ENCODE measurements at places on chromosomes 2 and 18.

GRCh38 chr2:199744724-199745123 lies 106.3 kb downstream of the FTCDNL1 start:
- no peak for DNase-seq

DNA sequence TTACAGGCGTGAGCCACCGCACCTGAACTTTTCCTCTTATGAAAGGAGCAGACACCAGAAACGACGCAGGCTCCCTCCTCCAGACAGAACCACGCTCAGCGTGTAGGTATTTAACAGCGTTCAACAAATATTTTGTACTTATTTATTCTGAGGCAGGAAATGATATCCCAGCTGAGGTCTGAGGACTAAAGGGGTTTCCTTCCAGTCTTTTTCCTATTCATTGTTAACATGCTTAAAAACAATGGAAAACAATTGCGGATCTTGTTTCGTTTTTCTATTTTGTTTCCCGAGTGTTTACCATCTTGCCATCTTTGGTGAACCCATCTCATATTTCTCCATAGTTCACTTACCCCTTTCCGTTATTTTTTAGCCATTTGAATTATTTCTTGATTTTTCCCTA lies 43.7 kb upstream of the FOSL2 start:
- DNase-seq, result no peak

- DNase-seq, result no peak
Observed at GRCh38 chr2:161976295-161976694, 97.7 kb downstream of the DPP4 start.

- DNase-seq, result peak; percentile 38
Observed at GRCh38 chr2:162184821-162185450, 32.9 kb upstream of the GCG start.

- peak; percentile 72 for DNase-seq
Observed at GRCh38 chr18:77133835-77134496, 1.4 kb upstream of the MBP start.

- DNase-seq, result no peak
Observed at GRCh38 chr2:116537811-116538210, 1276.7 kb upstream of the DDX18 start.

DNA sequence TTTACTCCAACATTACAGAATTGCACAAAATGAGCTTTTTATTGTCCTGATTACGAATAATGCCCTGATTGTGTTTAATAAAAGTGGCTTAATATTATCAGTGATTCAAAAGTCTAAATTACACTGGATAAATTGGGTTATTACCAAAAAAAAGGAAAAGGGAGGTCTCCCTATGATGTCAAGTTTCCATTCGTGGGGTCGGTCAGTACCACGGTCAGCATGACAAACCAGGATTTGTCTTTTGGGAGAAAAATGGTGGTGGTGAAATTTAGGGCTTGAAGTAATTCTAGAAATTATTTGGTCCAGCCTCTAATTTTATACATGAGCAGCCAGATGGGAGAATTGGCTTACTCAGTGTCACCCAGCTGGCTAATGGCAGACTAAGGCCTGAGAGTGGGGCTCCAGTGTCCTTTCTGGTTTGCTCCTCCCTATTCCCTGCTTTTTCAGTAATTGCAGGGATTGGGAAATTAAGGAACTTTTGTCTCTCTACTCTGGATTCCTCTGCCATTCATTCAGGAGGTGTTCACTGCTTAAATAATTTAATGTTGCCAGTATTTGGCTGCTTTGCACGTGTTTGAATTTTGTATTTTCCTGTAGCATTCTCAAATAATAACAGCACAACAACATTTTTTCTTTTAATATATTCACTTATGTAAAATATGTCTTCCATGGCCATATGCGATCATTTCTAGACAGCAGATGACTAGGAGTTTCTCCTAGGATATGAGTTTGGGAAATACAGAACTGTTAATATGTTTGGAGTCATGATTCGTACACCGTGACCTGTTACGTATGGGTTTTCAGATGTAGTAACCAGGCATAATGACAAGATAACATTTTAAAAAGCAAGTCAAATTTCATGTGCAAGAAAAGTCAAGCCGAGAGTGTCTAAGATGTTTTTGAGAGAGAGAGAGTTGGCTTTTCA lies 128.9 kb upstream of the NOSTRIN start:
- DNase-seq, result no peak

GRCh38 chr2:44768438-44769236 lies 172.9 kb upstream of the SIX3 start:
- no peak for DNase-seq

DNA sequence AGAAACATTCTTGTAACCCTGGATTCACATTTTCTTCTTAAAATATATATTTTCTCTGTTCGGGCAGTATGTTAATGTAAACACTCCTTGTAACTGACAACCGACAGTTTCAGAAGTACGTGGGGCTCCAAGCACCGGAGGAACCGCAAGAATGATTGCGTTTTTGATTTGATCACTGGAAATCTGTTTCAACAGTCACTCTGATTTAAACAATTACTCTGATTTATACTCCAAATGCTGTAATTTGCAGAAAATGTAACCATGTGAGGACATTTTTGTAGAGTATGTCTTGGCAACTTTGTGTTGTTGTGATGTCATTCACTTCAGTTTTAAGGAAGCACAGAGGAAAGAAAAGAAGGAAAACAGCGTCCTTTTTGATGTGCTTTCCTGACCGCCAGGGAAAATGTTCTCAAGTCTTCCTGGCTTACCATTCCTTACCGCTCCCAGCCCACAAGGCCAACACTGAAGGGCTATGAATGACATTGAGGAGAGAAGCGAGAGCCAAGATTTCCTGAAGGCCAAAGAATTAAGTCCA lies 77.7 kb downstream of the APOB start:
- no peak for DNase-seq

- no peak for DNase-seq
Observed at GRCh38 chr2:20641123-20641985, 9.5 kb downstream of the HS1BP3 start.

- peak; percentile 26 for DNase-seq
Observed at GRCh38 chr2:206442833-206443734, at the start of gene ADAM23. Gene ADAM23 (plus strand): TSS chr2:206443532. CDS start chr2:206443867, 335 bp downstream.

DNA sequence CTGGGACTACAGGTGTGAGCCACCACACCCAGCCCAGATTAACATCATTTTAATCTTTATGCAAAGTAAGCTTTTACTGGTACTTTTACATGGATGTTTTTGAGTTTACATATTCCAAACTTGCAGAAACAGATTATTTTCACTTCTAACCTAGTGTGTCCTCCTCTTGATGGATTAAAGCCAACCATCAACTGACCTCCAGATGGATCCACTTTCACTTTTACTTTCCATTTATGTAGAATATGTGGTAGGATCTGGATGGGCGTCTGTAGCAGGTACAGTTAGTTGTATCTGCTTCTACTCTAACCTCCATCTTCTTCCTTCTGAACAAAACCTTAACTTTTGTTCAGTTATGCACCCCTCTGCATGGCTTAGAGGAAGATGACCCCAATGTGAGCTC lies 264.1 kb downstream of the CDH20 start:
- no peak for DNase-seq

- no peak for DNase-seq
Observed at GRCh38 chr2:42900289-42900891, 108.0 kb upstream of the HAAO start.

DNA sequence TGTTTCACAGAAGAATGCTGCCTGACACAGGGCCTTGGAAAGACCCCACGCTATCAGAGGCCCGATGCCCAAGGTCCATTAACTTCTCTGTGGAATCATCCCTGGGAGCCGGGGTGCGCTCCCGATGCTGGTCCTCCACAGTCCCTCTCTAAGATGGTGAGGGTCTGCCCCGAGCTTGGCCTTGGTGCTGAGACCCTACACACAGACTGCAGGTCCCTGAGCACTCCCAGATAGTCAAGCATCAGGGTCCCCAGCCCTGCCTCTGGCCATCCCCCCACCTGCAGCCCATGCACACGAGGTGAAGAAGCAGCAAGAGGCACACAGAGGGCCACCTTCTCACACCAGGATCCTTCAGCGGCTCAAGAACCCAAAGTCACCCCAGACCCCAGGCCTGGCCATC lies 263.3 kb downstream of the MYCN start:
- DNase-seq, result no peak

DNA sequence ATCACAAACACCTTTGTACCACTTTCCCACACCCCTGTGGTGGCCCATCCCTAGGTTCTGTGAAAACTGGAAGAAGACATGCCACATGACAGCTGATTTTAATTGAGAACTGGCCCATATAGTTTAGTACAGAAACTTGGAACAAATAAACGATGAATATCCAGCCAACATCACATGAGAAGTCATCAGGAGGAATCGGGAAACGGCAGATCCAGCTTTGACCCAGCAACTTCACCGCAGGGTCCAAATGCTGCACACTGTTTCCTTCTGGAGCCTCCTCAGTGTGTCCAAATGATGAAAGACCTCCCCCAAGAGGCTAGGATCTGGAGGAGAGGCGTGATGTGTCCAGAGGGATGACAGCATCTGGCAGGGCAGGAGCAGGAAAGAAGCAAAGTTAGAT lies 75.5 kb downstream of the COPS8 start:
- no peak for DNase-seq

DNA sequence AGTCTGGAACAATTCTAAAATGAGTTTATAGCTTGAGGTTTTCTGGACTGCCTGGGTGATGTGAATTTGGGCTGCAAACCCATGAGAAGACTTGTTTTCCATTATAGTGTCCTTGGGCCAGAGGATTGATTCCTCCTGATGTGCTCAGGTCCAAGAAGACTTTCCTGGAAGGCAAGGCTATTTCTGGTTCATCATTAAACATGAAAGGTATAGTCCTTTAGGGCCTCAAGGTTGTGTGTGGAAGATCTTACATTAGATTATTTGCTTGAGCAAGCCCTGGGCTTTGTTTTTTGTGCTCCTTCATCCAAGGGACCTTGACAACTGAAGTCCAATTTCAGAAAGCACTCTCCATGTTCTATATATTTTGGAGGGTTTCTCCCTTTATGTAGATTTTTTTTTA lies 26.8 kb upstream of the NEDD4L start:
- no peak for DNase-seq

DNA sequence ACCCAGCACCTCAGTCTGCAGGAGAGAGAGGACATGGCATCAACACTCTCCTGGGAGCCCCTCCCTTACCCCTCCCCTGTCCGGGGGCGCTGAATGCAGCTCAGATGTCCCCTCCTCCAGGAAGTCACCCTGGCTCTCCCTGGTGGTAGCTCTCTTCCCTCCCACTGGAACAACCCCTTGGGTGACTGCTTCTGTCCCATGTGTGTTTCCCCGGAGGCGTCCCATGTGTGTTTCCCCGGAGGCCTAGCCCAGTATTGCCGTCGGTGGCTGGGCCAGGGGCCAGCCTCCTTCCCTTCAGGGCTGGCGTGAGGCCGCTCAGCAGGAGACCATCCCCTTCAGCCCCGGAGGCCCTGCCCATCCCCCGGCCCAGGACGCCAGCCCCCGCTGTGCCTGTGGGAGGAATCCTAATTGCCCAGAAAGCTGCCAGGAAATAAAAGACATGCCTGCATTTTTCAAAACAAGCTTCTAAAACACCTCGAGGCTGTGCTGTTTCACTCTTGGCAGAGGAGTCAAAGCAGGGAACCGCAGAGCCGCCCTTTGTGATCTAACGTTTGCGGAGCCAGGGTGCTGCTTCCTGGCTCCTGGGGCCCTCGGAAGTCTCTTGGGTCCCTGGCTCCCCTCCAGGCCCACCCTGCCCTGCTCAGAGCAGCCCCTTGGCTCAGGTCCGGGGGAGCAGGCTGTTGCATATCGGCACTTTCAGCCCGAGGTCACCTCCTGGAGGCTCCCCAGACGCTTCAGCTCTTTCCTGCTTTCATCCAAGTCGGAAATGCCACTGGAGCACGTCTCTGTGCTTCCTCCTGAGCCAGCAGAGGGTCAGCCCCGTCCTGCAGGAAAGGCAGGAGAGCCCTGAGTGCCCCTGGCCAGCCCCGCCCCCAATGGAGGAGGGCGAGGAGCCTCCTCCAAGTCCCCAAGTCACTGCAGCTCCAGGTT lies 11.4 kb downstream of the SNED1 start:
- no peak for DNase-seq

DNA sequence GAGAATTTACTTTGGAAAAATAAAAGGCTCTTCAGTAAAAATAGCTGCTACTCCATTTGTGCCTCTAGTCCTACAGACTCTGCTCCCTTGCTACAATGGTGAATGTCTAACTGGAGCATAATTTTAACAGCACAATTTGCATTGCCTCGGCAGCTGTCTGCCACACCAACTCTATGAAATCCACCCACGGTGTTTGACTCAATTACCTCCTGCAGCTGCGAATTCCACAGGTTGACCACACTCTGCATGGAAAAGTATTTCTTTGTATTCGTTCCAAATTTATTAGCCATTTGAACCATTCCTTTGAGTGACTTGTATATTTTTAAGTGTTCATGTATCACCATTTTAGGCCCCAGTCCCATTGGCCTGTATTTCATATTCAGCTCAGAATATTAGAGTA lies 182.1 kb upstream of the CCDC68 start:
- DNase-seq, result no peak

GRCh38 chr2:177093371-177093770 lies 119.2 kb upstream of the HNRNPA3 start:
- DNase-seq, result no peak

GRCh38 chr2:124526221-124526620 lies 501.1 kb downstream of the CNTNAP5 start:
- DNase-seq, result no peak

All from SHP77 (cell line).